Daoy (cell line): ENCODE measurements at places on chromosomes 6 and 20. TPM values are rescaled to one million over a fixed set of nuclear protein-coding genes. Genes with fewer than 3 reads are reported as not detected.
A peak's percentile ranks its signal among the peaks of the same experiment; 100 is the strongest.

The BPIFB4 gene
- not detected in 2 replicates for total RNA-seq

The RGL2 gene
- 16.7 and 19.2 TPM in 2 replicates for total RNA-seq

- DNase-seq = peak; percentile 71
These were observed 26.0 kb upstream of the CCDC167 start for GRCh38 chr6:37525460-37526357.

The ERVFRD-1 gene
- total RNA-seq = not detected in 2 replicates

DNA sequence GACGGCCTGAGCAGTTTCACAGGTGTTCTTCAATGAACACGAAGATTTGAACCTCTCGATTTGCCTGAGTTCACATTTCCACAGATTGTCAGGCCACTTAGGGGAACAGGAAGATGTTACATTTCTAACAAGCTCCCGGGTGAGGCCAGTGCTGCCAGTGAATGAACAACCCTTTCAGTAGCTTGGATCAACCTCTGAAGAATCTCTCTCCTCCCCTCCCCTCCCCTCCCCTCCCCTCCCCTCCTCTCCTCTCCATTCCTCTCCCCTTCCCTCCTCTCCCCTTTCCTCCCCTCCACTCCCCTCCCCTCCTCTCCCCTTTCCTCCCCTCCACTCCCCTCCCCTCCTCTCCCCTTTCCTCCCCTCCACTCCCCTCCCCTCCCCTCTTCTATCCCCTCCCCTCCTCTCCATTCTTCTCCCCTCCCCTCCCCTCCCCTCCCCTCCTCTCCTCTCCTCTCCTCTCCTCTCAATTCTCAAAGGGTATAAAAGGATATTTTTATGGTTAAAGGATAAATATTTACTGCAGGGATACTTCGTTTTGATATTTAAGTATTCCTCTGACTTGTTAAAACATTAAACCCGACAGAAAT lies 114.1 kb upstream of the INSM1 start:
- DNase-seq = no peak

The DEFB124 gene
- total RNA-seq = not detected in 2 replicates

The LAMA2 gene
- 0.46 and 0.65 TPM in 2 replicates for total RNA-seq

The C20orf141 gene
- total RNA-seq = not detected in 2 replicates

GRCh38 chr6:31769684-31770371 lies 7.3 kb downstream of the VWA7 start:
- DNase-seq = peak; percentile 78

- DNase-seq = peak; percentile 79
These were observed at the start of gene PPDPF for GRCh38 chr20:63520504-63520933. PPDPF (plus strand) TSS chr20:63520765; CDS start chr20:63521309, 544 bp downstream.

DNA sequence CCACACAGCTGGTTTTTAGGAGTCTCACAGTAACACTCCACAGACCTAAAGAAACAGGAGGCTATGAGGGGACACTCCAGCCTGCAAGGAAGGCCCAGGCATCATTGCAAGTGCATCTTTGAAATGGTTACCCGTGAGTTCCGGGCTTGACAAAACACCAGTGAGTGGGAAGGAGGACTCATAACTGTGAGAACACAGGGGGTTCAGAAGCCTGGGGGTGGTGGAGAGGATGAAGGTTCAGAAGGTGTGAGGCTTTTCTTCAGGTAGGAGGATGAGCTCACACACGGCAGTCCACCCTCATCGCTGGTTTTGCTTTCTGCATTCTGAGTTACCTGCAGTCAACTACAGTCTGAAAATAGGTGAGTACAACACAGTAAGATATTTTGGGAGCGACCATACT lies 39.9 kb downstream of the MAP7 start:
- DNase-seq = no peak

The MICB gene
- total RNA-seq = 24.9 and 27.3 TPM in 2 replicates

- no peak for DNase-seq
These were observed 9.6 kb downstream of the KCNQ5 start for GRCh38 chr6:72631480-72631879.

DNA sequence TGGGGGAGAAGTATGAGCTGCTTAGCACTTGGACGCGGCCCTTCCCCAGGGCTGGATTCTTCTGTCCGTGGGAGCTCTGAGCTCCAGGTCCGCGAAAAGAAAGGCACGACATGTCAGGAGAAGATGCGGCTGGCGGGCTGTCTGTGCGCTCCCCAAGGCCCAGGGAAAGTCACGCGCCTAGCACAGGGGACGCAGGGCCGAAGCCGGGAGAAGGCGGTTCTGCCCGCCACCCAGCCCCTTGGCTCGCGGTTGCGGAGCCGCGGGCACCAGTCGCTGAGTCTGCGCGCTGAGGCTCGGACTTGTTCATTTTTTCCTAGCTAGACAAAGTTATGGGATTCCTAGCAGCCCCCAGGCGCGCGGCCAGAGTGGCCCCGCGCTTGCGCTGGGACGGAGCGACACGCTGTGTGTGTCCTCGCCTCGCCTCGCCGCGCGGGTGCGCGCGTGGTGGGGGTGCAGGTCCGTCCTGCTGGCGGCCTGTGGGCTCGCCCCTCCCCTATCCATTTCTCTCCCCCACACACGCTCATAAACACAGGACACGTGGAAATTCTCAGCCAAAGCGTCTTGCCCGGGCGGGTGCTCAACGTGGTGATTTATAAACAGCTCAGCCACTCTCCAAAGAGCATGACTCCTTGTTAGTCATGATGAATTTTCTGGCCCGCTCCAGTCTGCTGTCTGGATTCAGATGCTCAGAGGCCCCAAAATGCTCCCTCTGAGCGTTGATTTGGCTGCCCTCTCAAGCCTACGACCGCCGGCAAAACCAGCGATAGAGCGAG lies 1.9 kb upstream of the POU3F2 start:
- DNase-seq = peak; percentile 76

The HTR1E gene
- total RNA-seq = not detected in 2 replicates

DNA sequence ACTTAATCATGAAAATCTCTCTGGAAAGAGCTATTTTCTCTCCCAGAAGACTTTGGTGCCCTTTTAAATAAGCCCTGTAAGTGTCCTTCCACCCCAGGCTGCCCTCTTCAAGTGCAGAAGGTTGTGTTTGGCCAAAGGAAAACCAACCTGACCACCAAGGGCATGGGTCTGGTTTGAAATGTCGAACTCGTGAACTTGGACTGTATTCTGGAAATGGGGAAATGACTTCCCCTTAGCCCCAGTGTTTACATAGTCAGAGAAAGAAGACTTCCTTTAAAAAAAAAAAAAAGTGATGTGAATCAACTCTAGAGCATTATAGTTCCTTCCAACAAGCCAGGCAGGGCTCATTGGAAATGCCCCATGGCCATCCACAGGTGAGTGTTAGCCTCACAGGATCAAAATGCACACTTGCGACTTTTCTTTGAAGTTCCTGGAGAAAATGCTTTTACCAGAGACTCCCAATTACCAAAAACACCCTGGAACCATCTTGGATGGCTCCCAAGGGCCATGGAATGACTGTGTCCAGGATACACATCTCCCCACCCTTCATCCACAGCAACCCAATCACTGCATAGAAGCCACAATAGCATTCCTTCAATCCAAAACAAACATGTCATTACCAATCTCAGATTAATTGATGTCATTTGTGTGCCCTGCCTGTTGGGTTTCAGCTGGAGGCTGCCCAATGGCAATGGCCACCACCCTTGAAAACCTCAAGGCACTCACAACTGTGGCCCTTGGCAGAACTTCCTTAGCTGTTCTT lies 133.8 kb downstream of the CLIC5 start:
- no peak for DNase-seq

GRCh38 chr6:108877046-108877751 lies 29.0 kb downstream of the ARMC2 start:
- DNase-seq = no peak

The KCNG1 gene
- 71.9 and 91.3 TPM in 2 replicates for total RNA-seq

GRCh38 chr20:62329389-62330377 lies 26.9 kb downstream of the ADRM1 start:
- DNase-seq = no peak

The MAP7 gene
- total RNA-seq = 0.95 and 1.1 TPM in 2 replicates

The RUNX2 gene
- 11.8 and 13.7 TPM in 2 replicates for total RNA-seq

The PKHD1 gene
- total RNA-seq = under 0.01 TPM in 1 of 2 replicates, not detected in the other

DNA sequence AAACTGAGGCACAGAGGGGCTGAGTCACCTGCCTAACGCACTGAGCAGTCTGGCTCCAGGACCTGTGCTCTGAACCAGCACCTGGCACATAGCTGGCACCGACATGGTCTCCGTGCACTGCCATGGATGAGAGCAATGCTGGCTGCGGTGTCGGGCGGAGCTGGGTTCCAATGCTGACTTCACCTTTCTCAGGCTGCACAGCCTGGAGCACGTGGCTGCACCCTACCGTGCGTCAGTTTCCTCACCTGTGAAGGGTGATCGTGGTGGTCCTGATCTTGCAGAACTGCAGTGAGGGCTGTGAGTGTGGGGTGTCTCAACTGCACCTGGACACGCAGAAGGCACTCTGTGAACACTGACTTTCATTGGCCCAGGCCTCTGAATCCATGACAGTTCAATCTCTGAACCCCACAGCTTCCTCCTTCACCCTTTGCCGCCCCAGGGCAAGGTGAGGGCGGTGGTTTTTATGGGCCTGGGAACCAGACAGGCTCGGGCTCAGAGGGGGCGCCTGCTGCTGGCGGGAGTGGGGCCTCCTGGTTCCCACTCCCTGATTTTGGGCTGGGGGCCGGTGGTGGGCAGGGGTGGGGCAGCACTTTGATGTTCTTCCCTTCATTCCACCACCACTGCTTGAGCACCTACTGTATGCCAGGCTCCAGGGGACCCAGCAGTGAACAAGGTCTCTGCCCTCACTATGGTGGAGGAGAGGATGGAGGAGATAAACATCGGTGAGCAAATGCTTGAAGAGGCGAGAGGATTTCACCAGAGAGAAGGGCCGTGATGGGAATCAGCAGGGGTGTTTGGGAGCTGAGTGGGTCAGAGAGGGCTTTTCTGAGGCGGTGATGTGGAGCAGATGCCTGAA lies 102.9 kb downstream of the CEBPB start:
- DNase-seq = no peak

- no peak for DNase-seq
These were observed 48.1 kb downstream of the SLC22A3 start for GRCh38 chr6:160396292-160396691.

DNA sequence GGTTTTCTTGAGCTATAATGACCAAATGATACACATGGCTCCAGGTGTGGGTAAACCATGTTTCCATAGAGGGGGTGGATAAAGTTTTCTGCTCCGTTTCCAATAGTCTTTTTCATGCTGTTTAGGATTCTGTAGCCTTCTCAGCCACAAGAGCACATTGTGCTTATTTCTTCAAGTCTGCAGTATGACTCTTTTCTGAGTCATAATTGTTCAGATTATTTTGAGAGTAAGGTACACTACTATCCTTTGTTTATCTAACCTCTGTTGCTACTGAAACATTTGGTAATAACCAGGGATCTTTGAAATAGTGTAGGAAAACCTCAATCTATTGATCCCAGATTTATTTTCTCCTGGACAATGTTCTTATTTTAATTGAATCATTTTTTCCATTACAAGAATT lies 247.9 kb upstream of the BMP2 start:
- peak; percentile 49 for DNase-seq

- DNase-seq = peak; percentile 83
These were observed 114.6 kb upstream of the RIPOR2 start for GRCh38 chr6:25050356-25050755.

DNA sequence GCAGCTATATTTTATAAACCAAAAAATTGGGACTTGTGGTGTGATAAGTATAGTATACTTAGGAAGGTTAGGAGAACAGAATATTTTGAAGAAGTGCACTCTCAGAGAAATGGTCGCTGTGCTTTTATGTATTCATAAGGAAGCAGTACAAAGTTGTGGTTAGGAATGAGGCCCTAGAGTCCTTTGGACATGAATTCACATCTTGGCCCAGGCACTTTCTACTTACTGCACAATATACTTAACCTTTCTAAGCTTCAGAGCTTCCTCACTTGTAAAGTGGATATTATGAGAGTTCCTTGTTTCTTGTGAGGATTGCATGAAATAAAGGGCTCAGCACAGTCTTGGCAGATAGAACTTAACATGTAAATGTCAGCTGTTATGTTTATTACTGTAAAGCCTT lies 21.0 kb upstream of the SERINC3 start:
- DNase-seq = no peak

DNA sequence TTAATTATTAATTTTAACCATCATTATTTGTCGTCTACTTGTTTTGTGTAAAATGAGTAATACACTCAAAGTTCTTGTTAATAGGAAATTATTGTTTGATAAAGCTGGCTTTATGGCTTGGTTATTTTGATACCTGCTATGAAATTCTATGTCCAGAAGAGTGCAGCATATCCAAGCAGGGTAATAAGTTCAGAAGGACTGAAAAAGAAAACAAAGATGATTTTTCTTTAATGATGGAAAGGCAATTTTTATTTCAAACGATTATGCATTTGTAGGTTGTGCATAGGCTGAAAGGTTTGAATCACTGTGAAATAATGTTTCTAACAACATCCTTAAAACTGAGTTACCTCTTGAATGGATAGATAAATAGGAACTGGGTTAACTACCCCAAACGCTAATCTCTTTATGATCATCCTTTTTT lies 1.4 kb upstream of the MAN1A1 start:
- peak; percentile 12 for DNase-seq

DNA sequence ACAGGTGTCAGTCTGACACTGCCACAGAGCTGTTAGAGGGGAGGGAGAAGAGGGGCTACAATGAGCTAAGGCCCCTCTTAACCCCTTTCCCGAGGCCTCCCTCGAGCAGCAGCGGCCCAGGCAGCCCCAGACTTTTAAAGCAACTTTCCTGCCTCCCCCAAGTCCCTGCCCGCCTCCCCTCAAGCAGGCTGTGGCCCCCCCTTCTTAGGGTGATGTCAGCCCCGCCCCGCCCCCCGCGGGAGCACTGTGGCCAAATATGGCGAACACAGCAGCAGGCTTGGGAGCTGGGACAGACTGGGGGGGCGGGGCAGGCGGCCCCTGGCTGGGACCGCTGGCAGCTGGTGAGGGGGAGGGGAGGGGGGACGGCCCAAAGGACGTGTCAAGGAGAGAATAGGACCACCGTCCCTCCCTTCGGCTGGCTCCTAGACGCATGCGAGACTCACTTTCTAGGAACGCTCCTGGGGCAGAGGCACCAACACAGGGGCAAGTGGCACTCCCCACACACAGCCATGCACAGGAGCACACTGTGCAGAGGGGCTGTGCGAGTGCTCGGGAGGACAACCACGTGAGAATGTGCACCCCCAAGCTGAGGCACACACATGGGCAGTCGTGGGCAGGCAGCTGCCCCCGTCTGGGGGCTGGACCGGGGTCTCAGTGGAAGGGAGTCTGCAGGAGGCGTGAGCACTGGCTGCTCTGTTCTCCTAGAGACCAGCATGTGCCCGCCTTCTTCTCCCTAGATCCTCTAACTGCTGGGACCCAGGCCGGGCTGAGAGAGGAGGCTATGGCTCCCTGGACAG lies 6.7 kb downstream of the TEAD3 start:
- peak; percentile 42 for DNase-seq

GRCh38 chr6:6686748-6687601 lies 98.5 kb downstream of the LY86 start:
- peak; percentile 91 for DNase-seq

- peak; percentile 8 for DNase-seq
These were observed 5.7 kb downstream of the MAFB start for GRCh38 chr20:40683221-40683893.
